ENCODE measurements at places on chromosomes 1 and 21. TPM values are rescaled to one million over a fixed set of nuclear protein-coding genes. Genes with fewer than 3 reads are reported as not detected.

The SPRR4 gene
- not detected for total RNA-seq

The HEYL gene
- not detected for total RNA-seq

- DNase-seq, result no peak
Observed at GRCh38 chr1:65769636-65770035, 23.1 kb upstream of the PDE4B start.

GRCh38 chr1:98331243-98331642, 330.3 kb upstream of the SNX7 start:
- DNase-seq, result no peak

DNA sequence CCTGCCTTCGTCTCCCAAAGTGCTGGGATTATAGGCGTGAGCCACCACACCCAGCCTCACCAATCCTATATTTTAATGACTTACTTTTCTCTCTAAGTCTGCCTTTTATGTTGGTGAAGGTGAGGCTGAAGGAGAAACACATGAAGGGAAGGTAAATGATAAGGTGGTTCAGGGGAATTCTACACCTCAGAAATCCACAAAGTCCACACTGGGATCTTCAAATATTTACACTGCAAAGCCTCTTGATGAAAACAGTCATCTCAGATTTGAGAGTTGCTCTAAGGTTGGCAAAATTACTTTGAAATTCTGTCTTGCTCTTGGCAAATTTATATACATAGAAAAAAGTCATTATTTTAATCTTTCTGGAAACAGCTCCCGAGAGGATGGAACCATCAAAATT, 42.0 kb upstream of the CACHD1 start:
- DNase-seq, result no peak

The IFNGR2 gene
- total RNA-seq, result 70.9 TPM

The TGFB2 gene
- total RNA-seq, result 65.5 TPM

The PLEKHG5 gene
- total RNA-seq, result 8.6 TPM

The FAM72A gene
- total RNA-seq, result 13.8 TPM

- DNase-seq, result no peak
Observed at GRCh38 chr1:109714661-109715372, 2.8 kb downstream of the GSTM5 start.

DNA sequence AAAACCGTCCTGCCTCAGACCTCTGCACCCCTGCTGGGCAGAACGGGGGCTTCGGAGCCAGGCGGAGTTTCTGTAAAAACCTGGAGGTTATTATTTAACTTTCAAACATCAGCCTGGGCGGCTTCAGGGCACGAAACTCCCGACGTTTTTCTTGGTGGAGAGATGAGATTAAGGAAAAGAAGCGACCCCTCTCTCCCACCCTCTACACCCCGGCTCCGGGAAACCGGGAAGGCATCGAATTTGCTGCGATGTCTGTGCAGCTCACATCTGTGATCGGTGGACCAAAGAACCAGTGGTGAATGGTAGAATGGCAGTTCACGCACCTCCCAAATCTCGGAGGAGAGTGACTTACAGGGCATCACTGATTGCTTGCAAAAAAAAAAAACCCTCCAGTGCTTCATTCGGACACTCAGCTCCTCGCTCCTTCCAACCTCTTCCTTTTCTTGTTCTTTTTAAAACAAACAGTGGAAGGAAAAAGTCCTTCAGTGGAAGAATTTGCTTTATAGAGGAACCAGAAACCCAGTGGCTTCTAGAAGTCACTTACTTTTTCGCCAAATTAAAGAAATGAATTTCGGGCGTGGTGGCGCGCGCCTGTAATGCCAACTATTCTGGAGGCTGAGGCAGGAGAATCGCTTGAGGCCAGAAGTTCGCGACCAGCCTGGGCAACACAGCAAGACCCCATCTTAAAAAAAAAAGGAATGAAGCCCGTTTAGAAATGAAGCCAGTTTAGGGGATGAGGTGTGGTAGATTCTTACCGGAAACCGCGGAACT, 884 bp downstream of the PHACTR4 start:
- DNase-seq, result no peak

DNA sequence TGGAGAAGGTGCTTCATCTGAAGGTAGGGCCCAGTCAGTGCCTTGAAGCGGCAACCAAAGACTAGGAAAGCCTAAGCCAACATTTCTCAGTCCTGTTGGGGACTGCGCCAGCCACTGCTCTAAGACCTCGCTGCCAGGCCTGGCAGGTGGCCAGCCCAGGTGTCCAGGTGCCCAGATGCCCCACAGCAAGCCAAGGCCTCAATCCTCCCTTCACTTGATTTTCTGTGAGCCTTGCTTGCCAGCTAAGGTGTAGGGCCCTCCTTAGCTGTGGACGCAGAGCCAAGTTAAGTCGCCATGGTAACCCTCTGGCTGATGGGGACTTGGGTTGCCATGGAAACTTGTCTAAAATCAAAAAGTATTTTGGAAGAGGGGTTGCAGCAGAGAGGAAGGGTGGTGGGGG, 135.0 kb downstream of the NAV1 start:
- DNase-seq, result no peak

GRCh38 chr1:78919150-78919549, 87.4 kb downstream of the ADGRL4 start:
- DNase-seq, result no peak

Data from A172 (cell line).